NAMALWA (cell line): ENCODE measurements at places on chromosomes 5 and 9.

GRCh38 chr5:122401976-122402725 lies 90.1 kb downstream of the SNCAIP start:
- DNase-seq: no peak

DNA sequence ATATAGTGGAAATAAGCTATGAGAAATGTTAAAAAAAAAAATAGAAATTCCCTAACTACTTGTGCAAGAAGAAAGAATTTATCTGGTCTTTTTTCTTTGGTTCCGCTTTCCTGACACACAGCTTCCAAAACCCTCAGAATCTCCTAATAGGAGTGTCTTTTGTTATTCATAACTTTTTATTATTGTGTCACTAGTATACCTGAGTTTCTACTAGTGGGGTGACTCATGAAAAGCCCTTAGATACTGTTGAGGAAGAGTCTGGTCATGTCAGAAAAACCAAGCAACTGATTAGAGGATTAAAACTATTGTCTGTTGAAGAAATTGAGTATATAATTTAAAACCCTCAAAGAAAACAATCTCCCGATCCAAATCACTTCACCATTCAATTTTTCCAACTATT lies 152.8 kb upstream of the IFNE start:
- no peak for DNase-seq

- no peak for DNase-seq
These were observed 2001.6 kb upstream of the CDH9 start for GRCh38 chr5:29039994-29040393.

DNA sequence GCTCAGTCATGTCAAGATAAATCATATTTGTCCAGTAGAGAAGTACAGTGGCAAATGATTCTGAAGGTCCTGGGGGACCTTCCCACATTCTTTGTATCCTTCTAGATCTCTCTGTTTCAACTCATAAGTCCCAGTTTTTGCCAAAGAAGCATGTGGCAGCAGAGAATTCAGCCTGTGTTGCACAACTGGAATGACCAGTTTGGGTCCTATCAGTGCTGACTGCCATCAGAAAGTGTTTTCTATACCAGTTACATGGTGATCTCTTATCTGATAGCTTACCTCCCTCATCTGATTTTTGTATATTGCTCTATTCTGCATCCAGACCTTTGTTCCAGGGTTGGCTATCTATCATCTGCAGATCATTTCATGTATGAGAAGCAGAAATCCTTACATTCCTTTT lies 21.7 kb downstream of the GM2A start:
- no peak for DNase-seq

- no peak for DNase-seq
These were observed 52.3 kb downstream of the MYO10 start for GRCh38 chr5:16883806-16884205.
